ENCODE measurements at places on chromosomes 2 and 18.

DNA sequence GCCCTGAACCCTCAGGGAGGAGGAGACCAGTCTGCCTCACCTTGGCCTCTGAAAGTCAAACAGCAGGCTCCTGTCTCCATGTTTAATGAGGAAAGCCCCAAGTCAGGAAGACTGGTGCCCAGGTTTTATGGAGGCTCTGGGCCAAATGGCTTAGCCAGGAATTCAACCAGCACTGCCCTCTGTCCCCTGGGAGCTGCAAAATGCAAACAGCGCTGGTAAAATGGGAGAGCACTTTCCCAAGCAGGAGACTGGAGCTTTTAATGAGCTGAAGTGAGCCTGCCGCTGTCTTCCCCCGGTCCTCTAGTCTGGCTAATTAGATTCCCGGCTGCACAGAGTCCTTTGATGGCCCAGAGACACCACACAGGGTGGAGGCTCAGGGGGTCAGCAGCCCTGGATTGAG, 276.0 kb upstream of the TRIB2 start:
- no peak for DNase-seq

- DNase-seq: no peak
These were observed 1367.7 kb upstream of the CELF4 start for GRCh38 chr18:38933322-38933721.

GRCh38 chr18:11857177-11857887, 6.1 kb downstream of the CHMP1B start:
- DNase-seq: no peak

DNA sequence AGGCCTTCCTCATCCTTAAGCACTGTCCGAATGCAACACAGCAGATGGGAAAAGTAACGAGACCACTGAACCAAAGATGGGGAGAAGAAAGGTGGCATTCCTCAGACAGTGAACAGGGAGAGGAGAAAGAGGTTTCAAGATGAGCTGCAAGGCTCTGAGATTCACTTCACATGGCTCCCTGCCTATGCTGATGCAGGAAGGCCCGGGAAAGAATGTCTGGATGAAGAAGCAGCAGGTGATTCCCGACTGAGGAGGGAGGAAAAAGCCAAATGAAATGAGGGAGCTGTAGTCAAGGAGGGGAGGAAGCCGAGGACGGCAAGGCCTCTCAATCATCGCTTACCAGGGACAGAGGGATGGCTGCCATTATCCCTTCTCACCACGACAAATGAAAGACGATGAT, 98.5 kb upstream of the BOD1L2 start:
- no peak for DNase-seq

- no peak for DNase-seq
These were observed 69.0 kb downstream of the TPO start for GRCh38 chr2:1482253-1482675.

DNA sequence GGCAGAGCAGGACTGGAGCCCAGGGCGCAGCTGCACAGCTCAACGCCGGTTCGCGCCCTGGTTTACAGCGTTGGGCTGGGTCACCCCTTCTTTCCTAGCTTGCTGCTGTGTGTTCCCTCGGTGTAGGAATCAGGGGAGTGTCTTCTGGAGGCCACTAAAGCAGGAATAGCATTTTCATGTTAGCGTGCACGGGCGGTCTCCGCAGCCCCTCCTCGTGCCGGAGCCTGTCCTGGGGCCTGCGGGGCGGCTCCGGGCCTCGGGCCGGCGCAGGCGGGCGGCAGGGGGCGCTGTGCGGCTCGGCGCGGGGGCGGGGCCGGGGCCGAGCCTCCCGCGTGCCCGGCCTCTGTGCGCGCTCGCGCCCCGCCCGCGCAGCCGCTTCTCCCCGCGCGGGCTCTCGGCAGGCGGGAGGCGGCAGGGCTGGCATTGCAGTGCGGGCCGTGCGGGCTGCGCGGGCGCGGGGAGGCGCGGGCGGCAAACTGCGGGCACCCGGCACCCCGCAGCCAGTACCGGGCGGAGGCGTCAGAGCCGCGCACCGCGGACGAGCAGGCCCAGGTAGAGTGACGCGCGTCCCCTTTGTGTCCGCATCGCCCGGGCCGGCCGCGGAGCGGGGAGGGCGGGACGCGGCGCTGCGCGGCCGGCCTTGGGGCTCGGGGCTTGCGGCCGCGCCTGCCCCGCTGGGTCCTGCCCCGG, at the start of gene RNF144A:
RNF144A (plus strand) TSS at position 342 of the 690 bp plus-strand sequence. CDS start 79,515 bp downstream, outside the sequence.
- DNase-seq: no peak

DNA sequence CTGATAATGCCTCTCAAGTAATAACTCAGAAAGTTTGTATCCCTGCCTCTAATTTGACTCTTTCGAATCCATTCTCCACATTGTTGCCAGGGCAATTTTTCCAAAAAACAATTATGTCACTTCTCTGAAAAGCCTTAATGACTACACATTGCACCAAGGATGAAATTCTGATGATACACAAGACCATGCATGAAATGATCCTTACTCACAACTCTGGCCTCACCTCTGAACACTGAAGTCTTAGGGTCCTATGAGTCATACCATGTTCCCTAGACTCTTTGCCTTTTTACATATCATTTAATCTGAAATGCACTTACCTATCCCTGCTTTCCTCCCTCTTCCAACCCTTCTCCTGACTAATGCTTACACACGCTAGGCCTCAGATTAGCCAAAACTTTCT, 51.0 kb downstream of the WDPCP start:
- no peak for DNase-seq

Data from SIG-M5 (cell line).